ENCODE measurements at places on chromosomes 6 and 20. TPM values are rescaled to one million over a fixed set of nuclear protein-coding genes. Genes with fewer than 3 reads are reported as not detected.

GRCh38 chr6:22556266-22556665 is 13.1 kb upstream of the HDGFL1 start:
- H3K36me3 ChIP-seq = no peaks in the 10 kb centered on the region
- no peak overlapping the region for H3K27ac ChIP-seq
- DNase-seq = no peak
- no peak overlapping the region for H3K4me3 ChIP-seq
- H3K4me1 ChIP-seq = no peaks in the 10 kb centered on the region

DNA sequence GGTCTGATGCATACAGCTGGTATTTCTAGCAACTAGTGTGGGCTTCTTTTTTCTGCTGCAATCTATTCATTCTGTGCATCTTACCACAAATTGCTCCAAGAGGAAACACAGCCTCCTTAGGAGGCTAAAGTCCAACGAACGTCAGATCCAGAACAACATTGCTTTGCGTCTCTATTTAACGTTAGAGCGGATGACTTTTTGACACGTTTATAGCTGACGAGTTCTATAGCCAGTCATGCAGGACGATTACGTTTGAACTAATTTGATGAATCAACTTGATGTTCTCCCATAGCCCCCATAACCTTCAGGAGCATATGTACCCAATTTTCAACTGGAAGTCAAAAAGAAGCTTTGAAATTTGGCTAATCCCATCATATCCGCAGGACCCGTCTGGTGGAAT is 59.9 kb downstream of the TSHZ2 start:
- H3K4me3 ChIP-seq = no peak overlapping the region
- DNase-seq = no peak
- no peaks in the 10 kb centered on the region for H3K4me1 ChIP-seq
- no peaks in the 10 kb centered on the region for H3K27me3 ChIP-seq
- H3K27ac ChIP-seq = no peak overlapping the region

GRCh38 chr6:154511791-154512190 is 1.3 kb upstream of the CNKSR3 start:
- no peak overlapping the region for H3K4me3 ChIP-seq
- H3K27me3 ChIP-seq = no peaks in the 10 kb centered on the region
- peaks cover 23% of the 10 kb centered on the region for H3K4me1 ChIP-seq
- no peak for DNase-seq
- H3K27ac ChIP-seq = peak overlapping the region; percentile 93
- H3K36me3 ChIP-seq = no peaks in the 10 kb centered on the region

DNA sequence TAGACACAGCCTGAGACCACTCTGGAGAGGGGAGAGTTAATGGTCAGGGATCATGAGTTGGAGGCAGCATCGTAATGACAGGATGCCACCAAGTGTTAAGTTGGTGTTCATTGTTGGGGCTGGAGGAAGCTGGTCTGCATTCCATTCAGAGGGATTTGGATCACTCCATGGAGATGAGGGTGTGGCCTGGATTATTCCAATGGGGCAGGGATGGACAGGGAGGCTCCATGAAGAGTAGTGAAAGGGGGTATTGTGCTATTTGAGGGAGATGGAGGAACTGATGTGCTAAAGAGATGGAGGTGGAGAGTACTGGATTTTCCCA is 1.1 kb downstream of the SAPCD1 start:
- no peak overlapping the region for H3K4me3 ChIP-seq
- H3K27me3 ChIP-seq = no peaks in the 10 kb centered on the region
- H3K4me1 ChIP-seq = peaks cover 16% of the 10 kb centered on the region

DNA sequence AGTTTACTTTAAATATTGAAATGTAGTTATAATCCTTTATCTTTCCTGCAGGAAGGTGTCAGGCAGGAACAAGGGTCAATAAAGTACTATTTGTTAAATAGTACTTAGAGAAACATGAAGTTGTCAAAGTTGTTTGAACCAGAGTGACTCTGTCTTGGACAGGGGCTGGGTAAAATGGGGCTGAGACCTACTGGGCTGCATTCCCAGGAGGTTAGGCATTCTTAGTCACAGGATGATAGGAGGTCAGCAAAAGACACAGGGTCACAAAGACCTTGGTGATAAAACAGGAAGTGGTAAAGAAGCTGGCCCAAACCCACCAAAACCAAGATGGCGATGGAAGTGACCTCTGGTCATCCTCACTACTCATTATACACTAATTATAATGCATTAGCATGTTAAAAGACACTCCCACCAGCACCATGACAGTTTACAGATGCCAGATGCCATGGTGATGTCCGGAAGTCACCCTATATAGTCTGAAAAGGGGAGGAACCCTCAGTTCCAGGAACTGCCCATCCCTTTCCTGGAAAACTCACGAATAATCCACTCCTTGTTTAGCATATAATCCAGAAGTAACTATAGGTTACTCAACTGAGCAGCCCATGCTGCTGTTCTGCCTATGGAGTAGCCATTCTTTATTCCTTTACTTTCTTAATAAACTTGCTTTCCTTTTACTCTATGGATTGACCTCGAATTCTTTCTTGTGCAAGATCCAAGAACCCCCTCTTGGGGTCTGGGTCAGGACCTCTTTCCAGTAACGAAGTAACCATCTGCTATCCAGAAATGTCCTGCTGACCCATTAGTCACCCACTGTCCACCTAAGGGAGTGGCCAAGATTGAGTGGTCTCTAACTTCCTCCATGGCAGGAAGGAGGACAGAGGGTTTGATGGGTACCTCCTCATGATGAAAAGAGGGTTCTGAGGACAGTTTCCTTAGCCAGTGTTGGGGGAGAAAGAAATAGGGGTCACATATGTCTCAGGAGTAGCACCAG is 19.6 kb downstream of the SLC22A2 start:
- no peak overlapping the region for H3K4me3 ChIP-seq
- no peak overlapping the region for H3K27ac ChIP-seq
- no peaks in the 10 kb centered on the region for H3K4me1 ChIP-seq
- peak; percentile 55 for DNase-seq
- H3K27me3 ChIP-seq = no peaks in the 10 kb centered on the region

DNA sequence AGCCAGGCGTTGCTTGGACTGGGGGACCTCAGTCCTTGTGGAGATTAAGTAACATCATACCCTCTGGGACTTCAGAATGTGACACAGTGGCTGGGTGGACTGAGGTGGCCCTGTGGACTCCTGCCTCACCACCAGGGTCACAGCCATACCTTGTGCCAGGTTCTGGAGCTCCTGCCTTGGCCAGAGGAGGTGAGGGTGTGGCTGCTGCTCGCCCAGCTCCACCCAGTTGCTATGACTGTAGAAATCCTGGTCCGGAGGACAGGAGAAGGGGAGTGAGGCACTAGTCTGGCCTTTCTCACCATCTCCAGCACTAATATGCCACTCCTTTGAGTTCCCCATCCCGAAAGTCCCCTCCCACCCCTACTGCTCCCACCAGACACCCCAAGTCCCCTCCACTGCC is 1.9 kb downstream of the VWA7 start:
- H3K27me3 ChIP-seq = no peaks in the 10 kb centered on the region
- H3K36me3 ChIP-seq = no peaks in the 10 kb centered on the region
- no peak overlapping the region for H3K27ac ChIP-seq
- no peaks in the 10 kb centered on the region for H3K4me1 ChIP-seq
- H3K4me3 ChIP-seq = no peak overlapping the region
- peak; percentile 74 for DNase-seq

DNA sequence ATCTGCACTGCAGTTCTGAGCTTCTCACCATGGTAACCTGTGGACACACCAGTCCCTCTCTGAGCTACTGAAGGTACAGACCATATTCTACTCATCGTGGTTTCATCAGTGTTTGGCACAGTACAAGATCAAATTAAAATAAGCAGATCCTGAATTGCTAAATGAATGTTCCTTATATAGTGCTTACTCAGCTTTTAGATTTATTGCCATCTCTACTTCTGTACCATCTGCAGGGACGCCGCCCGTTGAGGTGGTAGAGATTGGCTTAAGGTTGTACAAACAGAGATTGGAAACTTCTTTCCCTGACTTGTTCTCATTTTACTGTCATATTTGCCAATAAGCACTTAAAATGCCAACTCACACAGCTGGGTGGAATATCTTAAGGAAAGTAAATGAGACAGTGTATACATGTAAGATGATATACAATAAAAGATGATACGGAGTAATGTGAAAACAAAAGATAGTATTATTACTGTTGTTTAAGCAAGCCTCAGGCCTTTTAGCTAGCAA is 223.4 kb upstream of the FOXQ1 start:
- H3K27me3 ChIP-seq = no peaks in the 10 kb centered on the region
- no peak overlapping the region for H3K4me3 ChIP-seq
- no peak overlapping the region for H3K27ac ChIP-seq
- no peaks in the 10 kb centered on the region for H3K36me3 ChIP-seq
- H3K4me1 ChIP-seq = no peaks in the 10 kb centered on the region

- DNase-seq = no peak
- no peaks in the 10 kb centered on the region for H3K4me1 ChIP-seq
- H3K4me3 ChIP-seq = no peak overlapping the region
- H3K27ac ChIP-seq = no peak overlapping the region
- H3K36me3 ChIP-seq = no peaks in the 10 kb centered on the region
Observed at GRCh38 chr6:22886650-22887581, 317.6 kb downstream of the HDGFL1 start.

- DNase-seq = no peak
- no peaks in the 10 kb centered on the region for H3K27me3 ChIP-seq
- no peaks in the 10 kb centered on the region for H3K36me3 ChIP-seq
Observed at GRCh38 chr20:15162079-15162647, 824.8 kb upstream of the FLRT3 start.

DNA sequence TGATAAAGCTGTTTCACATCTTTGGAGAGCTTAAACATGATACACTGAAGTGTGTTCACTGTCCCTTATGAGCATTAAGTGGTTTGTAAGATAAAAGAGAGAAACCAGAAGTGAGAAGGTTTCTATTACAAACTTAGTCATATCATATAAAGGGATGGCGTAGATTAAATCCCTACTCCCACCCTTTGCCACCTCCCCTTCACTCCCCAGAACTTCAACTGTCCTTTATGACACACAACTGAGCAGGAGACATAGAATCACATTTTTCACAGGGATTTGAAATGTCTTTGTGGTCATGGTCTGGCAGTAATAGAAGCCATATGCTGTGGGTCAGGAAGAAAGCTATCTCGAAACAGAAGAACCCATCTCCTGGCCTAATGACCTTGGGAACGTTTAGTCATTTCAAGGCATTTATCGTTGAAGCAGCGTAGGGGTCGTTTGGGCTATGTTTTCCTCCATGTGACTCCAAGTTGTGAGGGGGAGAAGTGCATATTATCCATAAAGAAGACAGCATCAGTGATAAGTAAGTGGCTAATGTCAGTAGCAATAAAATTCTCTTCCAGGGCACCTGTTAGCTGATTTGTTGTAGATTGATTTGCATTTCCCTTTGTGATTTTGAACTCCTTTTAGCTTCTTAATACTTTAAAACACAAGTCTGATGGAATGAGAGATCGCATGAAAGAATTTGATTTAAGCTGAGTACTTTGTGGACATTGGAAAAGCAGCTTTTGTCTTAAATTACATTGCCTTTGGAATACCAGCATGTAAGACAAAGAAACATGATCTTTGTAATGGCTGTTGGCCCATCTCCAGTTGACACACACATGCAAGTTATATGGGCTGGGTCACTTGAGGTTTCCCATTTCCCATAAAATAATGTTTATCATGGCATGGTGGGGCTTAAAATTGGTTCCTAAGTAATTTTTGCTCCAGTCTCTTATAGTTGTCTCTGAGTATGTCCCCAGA is 501.5 kb upstream of the FLRT3 start:
- H3K36me3 ChIP-seq = no peaks in the 10 kb centered on the region
- no peak overlapping the region for H3K4me3 ChIP-seq
- no peaks in the 10 kb centered on the region for H3K27me3 ChIP-seq
- no peaks in the 10 kb centered on the region for H3K4me1 ChIP-seq

DNA sequence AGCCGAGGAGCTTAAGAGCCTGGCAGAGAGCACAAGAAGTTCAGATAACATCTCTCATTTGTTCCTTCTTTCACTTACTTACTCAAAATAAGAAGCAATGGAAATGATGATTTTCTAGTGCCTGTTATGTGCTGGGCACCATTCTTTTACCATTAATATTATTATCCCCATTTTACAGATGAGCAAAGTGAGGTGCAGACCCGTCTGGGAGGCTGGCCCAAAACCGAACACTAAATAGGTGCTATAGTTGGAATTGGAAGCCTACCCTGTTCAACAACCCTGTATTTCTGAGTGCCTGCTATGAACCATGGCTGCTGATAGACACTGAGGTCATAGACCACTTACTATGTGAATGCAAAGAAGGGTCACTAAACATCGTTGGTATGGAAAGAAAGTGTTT is 25.0 kb upstream of the MTRF1L start:
- no peaks in the 10 kb centered on the region for H3K4me1 ChIP-seq
- no peaks in the 10 kb centered on the region for H3K27me3 ChIP-seq
- no peak overlapping the region for H3K4me3 ChIP-seq
- no peak for DNase-seq
- no peaks in the 10 kb centered on the region for H3K36me3 ChIP-seq
- no peak overlapping the region for H3K27ac ChIP-seq

- no peaks in the 10 kb centered on the region for H3K36me3 ChIP-seq
- no peak overlapping the region for H3K27ac ChIP-seq
- no peaks in the 10 kb centered on the region for H3K4me1 ChIP-seq
- DNase-seq = no peak
- no peaks in the 10 kb centered on the region for H3K27me3 ChIP-seq
Observed at GRCh38 chr20:40655451-40655850, 33.6 kb downstream of the MAFB start.

GRCh38 chr20:4022386-4023286 is 7.3 kb upstream of the RNF24 start:
- no peak for DNase-seq
- no peak overlapping the region for H3K27ac ChIP-seq
- no peaks in the 10 kb centered on the region for H3K4me1 ChIP-seq
- no peaks in the 10 kb centered on the region for H3K36me3 ChIP-seq

DNA sequence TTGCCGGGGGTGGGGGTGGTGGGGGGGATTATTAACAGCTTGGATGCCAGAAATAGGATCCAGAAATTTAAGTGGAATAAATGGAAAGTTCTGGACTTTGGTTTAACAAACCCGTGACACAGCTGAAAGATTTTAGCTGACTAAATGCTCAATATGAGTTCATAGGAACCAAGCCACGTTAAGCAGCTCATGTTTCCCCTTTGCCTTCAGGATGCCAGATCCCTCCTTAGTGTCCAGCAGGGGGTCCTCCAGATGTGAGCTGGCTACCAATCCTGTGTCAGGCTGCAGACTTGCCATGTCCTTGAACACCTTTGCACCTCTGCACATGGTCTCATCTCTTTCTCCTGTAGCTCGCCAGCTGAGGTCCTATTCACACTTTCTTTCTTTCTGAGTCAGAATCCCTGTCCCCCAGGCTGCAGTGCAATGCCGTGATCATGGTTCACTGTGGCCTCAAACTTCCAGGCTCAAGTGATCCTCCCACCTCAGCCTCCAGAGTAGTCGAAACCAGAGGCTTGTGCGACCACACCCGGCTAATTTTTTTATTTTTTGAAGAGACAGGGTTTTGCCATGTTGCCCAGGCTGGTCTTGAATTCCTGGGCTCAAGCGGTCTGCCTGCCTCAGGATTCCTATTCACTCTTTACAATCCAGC is 133.3 kb upstream of the ARMC2 start:
- no peaks in the 10 kb centered on the region for H3K36me3 ChIP-seq
- H3K4me3 ChIP-seq = no peak overlapping the region
- DNase-seq = no peak
- no peak overlapping the region for H3K27ac ChIP-seq

Gene ADGB
- not detected for total RNA-seq

Gene HSPA1L
- not detected for total RNA-seq

Gene DEFB126
- not detected for total RNA-seq

Gene SPATS1
- not detected for total RNA-seq

Gene PRSS35
- not detected for total RNA-seq

Data from Peyer's patch (tissue), 4 donors.